ENCODE measurements at places on chromosomes 2 and 18. TPM values are rescaled to one million over a fixed set of nuclear protein-coding genes. Genes with fewer than 3 reads are reported as not detected.
A peak's percentile ranks its signal among the peaks of the same experiment; 100 is the strongest.

DNA sequence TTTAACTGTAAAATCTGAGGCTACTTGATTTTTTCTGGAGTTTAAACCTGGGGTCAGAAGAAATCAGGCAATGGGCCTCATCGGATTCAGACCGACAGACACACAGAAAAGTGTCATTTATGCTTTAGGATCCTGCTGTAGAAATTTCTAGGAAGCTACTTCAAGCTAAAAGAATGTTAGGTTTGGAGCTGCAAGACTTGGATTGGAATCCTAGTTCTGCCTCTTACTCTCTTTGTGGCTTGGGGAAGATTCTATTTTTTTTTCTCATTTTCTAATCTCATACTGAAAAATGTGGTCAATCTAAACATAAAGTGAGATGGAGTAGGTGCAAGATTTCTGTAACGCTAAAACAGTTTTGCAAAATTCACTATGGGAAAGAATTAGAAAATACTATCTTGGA is 48.8 kb upstream of the KCNE4 start:
- H3K4me1 ChIP-seq = no peaks in the 10 kb centered on the region
- no peaks in the 10 kb centered on the region for H3K36me3 ChIP-seq
- DNase-seq = no peak

- peaks cover 52% of the 10 kb centered on the region for H3K36me3 ChIP-seq
- no peak overlapping the region for H3K4me3 ChIP-seq
- DNase-seq = no peak
- peaks cover 15% of the 10 kb centered on the region for H3K4me1 ChIP-seq
- H3K27me3 ChIP-seq = no peaks in the 10 kb centered on the region
- H3K27ac ChIP-seq = no peak overlapping the region
These were observed 130.4 kb downstream of the TTC27 start for GRCh38 chr2:32758232-32758631.

GRCh38 chr2:45888167-45888566 is 236.7 kb downstream of the PRKCE start:
- DNase-seq = no peak
- H3K4me1 ChIP-seq = peaks cover 40% of the 10 kb centered on the region
- H3K27me3 ChIP-seq = no peaks in the 10 kb centered on the region
- no peak overlapping the region for H3K27ac ChIP-seq
- no peaks in the 10 kb centered on the region for H3K36me3 ChIP-seq

GRCh38 chr2:163888591-163888990 is 152.8 kb upstream of the FIGN start:
- H3K27ac ChIP-seq = no peak overlapping the region
- DNase-seq = no peak
- H3K27me3 ChIP-seq = no peaks in the 10 kb centered on the region
- no peak overlapping the region for H3K4me3 ChIP-seq

GRCh38 chr2:218863021-218863520 is 3.5 kb downstream of the WNT6 start:
- DNase-seq = no peak
- H3K4me3 ChIP-seq = no peak overlapping the region
- no peaks in the 10 kb centered on the region for H3K36me3 ChIP-seq
- H3K27me3 ChIP-seq = peaks cover 45% of the 10 kb centered on the region
- no peak overlapping the region for H3K27ac ChIP-seq

- no peaks in the 10 kb centered on the region for H3K4me1 ChIP-seq
- DNase-seq = no peak
- H3K27me3 ChIP-seq = peaks cover 6% of the 10 kb centered on the region
- no peak overlapping the region for H3K27ac ChIP-seq
- no peak overlapping the region for H3K4me3 ChIP-seq
- H3K36me3 ChIP-seq = no peaks in the 10 kb centered on the region
These were observed 101.1 kb upstream of the EPHA4 start for GRCh38 chr2:221673248-221673647.

- H3K4me3 ChIP-seq = no peak overlapping the region
- peak overlapping the region; percentile 1 for H3K27ac ChIP-seq
- DNase-seq = peak; percentile 38
- no peaks in the 10 kb centered on the region for H3K27me3 ChIP-seq
These were observed 83.9 kb downstream of the PDK1 start for GRCh38 chr2:172639823-172640222.

DNA sequence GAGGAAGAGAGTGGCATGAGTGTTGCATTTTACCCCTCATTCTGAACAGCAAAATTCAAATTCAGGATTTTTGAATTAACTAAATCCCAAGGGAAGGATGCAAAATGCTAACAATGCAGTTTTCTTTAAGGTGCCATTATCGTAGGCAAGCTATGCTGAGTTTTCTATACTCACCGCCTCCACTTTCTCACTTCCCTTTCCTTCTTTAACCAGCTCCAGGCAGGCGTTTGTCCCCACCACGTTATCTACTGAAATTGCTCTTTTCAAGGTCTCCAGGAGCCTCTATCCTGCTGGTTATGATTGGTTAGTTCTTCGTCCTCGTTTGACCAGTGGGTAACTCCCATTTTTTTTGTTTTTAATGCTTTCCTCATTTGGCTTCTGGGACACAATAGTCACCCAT is 1.8 kb upstream of the CPO start:
- no peak for DNase-seq
- H3K27ac ChIP-seq = no peak overlapping the region
- peaks cover 3% of the 10 kb centered on the region for H3K27me3 ChIP-seq
- H3K36me3 ChIP-seq = no peaks in the 10 kb centered on the region
- H3K4me1 ChIP-seq = no peaks in the 10 kb centered on the region
- no peak overlapping the region for H3K4me3 ChIP-seq

DNA sequence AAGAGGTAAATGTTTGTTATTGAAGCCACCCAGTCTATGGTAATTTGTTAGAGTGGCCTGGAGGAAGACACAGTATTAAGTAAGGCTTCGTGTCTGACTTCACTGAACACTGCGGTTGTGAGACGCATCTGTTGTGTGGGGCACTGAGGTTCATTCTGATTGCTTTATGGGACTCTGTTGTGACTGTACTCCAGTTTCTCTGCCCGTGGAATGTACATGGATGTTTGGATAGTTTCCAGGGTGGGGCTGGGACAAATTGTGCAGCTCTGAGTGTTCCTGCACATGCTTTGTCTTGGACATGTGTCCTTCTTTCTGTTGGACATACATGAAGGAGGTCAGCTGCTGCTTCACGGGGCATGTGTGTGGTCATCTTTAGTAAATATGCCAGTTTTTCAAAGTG is 58.6 kb downstream of the ODC1 start:
- peak overlapping the region; percentile 45 for H3K27ac ChIP-seq
- H3K4me1 ChIP-seq = peaks cover 71% of the 10 kb centered on the region
- H3K4me3 ChIP-seq = no peak overlapping the region
- no peaks in the 10 kb centered on the region for H3K36me3 ChIP-seq
- DNase-seq = no peak

- no peaks in the 10 kb centered on the region for H3K27me3 ChIP-seq
- peaks cover 44% of the 10 kb centered on the region for H3K4me1 ChIP-seq
- peak overlapping the region; percentile 95 for H3K27ac ChIP-seq
- peak overlapping the region; percentile 93 for H3K4me3 ChIP-seq
- peaks cover 65% of the 10 kb centered on the region for H3K36me3 ChIP-seq
These were observed 752 bp upstream of the CYTIP start for GRCh38 chr2:157444641-157445040.

- DNase-seq = no peak
- no peak overlapping the region for H3K4me3 ChIP-seq
- H3K27ac ChIP-seq = no peak overlapping the region
- H3K4me1 ChIP-seq = no peaks in the 10 kb centered on the region
- no peaks in the 10 kb centered on the region for H3K27me3 ChIP-seq
- no peaks in the 10 kb centered on the region for H3K36me3 ChIP-seq
These were observed 233.7 kb upstream of the CWC22 start for GRCh38 chr2:180240774-180241173.

GRCh38 chr2:231765496-231765929 is 15.6 kb downstream of the PDE6D start:
- DNase-seq = no peak
- H3K27ac ChIP-seq = no peak overlapping the region
- H3K27me3 ChIP-seq = no peaks in the 10 kb centered on the region
- H3K4me3 ChIP-seq = no peak overlapping the region
- H3K36me3 ChIP-seq = peaks cover 6% of the 10 kb centered on the region

- no peak overlapping the region for H3K27ac ChIP-seq
- H3K27me3 ChIP-seq = no peaks in the 10 kb centered on the region
- no peak overlapping the region for H3K4me3 ChIP-seq
- no peak for DNase-seq
- peaks cover 10% of the 10 kb centered on the region for H3K36me3 ChIP-seq
- peaks cover 6% of the 10 kb centered on the region for H3K4me1 ChIP-seq
These were observed 83.5 kb upstream of the ZFP36L2 start for GRCh38 chr2:43309935-43310334.

GRCh38 chr2:23120161-23120560 is 264.8 kb upstream of the KLHL29 start:
- no peak for DNase-seq
- H3K27ac ChIP-seq = no peak overlapping the region
- H3K4me3 ChIP-seq = no peak overlapping the region
- no peaks in the 10 kb centered on the region for H3K36me3 ChIP-seq

DNA sequence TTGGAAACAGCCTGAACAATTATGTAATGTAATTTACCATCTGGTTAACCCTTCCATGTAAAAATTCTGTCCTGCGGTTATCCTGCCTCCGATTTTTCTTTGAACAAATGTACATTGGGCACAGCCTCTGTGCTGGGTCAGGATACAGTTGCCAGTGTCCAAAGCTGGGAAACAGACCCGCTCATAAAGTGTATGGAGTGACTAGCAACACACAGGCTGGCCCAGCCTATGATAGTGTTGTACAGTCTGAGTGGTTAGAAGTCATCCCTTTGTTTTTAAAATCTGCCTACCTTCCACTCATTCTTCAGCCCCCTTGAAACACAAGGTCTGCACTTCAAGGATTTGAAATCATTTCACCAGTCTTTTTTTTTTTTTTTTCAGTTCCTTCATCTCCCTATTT is 50.1 kb downstream of the FEZ2 start:
- H3K4me1 ChIP-seq = peaks cover 13% of the 10 kb centered on the region
- no peak overlapping the region for H3K4me3 ChIP-seq
- DNase-seq = no peak
- H3K27ac ChIP-seq = no peak overlapping the region

DNA sequence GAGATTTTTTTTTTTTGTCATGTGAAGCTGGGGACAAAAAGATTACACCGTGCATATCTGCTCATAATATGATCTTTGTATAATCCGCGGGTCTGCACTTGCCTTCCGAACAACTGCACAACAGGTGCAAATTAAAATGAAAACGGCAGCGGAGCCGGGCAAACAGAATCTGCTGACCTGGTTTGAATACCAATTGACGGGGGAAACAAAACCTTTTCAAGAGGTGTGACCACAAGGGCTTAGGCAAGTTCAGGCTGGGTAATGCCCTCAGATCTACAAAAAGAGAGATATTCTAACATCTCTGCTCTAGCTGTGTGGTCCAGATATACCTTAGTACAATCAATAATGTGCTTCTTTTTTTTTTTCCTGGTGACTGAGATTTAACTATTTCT is 88.5 kb downstream of the ZEB2 start:
- no peak overlapping the region for H3K4me3 ChIP-seq
- H3K27ac ChIP-seq = no peak overlapping the region
- peaks cover 5% of the 10 kb centered on the region for H3K36me3 ChIP-seq
- DNase-seq = no peak
- peaks cover 2% of the 10 kb centered on the region for H3K4me1 ChIP-seq

GRCh38 chr2:159650574-159650973 is 34.2 kb upstream of the BAZ2B start:
- H3K36me3 ChIP-seq = peaks cover 2% of the 10 kb centered on the region
- H3K4me1 ChIP-seq = no peaks in the 10 kb centered on the region
- H3K27ac ChIP-seq = no peak overlapping the region
- H3K27me3 ChIP-seq = no peaks in the 10 kb centered on the region

DNA sequence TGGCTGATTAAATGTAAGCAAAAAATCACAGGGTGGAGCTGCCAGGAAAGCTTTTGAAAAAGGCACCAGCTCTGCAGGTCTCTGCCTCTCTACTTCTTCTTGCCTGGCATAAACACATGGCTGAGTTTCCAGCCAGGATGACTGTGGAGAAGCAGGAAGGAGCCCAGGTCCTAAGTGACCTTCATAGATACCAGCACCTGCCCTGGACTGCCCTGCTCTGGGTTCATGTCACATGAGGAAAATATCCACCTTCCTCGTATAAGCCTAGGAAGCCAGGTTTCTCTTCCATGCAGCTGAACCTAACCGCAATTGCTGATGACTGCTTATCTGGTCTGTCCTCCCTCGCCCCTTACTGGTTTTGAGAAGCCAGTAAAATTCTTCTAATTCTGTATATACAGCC is 47.8 kb upstream of the CREB1 start:
- no peak overlapping the region for H3K4me3 ChIP-seq
- no peak for DNase-seq
- peaks cover 38% of the 10 kb centered on the region for H3K4me1 ChIP-seq
- H3K27me3 ChIP-seq = no peaks in the 10 kb centered on the region
- H3K27ac ChIP-seq = peak overlapping the region; percentile 15

DNA sequence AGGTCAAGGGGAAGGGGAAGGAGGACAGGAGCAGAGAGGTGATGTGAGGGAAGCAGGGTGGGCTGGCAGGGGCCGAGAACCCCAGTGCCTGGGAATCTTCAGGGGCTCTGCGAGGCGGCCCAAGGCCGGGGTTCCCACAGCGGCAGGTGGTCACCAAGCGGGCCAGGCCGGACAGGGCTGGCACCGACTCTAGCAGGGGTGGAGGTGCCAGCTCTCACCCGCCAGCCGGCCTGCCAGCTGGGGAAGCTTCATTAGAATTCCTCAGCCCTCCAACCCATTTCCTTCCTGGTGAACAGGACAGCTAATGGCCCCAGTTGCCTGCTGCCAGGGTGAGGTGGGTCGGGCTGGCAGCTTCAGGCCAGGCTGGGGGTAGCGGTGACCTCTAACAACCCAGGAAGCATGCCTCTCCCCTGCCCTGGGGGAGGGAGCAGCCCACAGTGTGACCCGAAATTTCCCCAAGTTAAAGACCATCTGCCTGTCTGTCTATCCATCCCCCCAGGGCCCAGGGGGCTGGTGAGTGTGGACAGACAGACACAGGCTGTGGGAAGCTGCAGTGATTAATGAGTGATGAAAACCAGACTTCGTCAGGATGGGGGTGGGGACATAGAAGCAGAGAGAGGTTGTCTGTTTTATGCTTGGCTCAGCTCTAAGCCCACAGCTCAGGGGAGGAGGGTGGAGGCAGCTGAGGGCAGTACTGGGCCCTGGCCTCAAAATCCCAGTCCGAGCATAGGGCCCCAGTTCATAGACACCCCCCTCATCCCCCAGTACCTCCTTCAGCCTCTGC is 144.1 kb downstream of the ZFP36L2 start:
- peaks cover 6% of the 10 kb centered on the region for H3K4me1 ChIP-seq
- no peak for DNase-seq
- no peaks in the 10 kb centered on the region for H3K27me3 ChIP-seq
- H3K27ac ChIP-seq = no peak overlapping the region

DNA sequence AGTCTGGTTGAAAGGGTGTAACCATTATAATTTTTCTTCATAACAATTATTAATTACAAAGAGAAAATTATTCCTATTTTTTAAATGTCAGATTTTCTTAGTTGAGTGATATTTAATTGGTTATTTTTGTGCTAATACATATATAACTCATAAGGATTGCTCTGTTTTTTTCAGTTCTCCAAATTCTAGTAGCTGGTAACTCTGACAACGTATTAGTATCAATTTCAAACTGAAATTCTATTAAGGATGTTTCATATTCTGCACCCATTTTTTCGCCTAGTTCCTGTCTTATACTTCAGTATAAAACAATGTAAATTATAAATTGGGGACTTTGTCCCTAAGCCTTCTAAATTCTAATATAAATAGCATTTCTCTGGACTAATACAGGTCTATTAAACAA is 81.0 kb downstream of the R3HDM1 start:
- peaks cover 12% of the 10 kb centered on the region for H3K36me3 ChIP-seq
- H3K27me3 ChIP-seq = no peaks in the 10 kb centered on the region
- no peak overlapping the region for H3K27ac ChIP-seq
- no peak overlapping the region for H3K4me3 ChIP-seq
- no peaks in the 10 kb centered on the region for H3K4me1 ChIP-seq

The ALPI gene
- total RNA-seq = not detected

The DLX1 gene
- total RNA-seq = not detected

The TBC1D8 gene
- total RNA-seq = 3.4 TPM

The COBLL1 gene
- total RNA-seq = not detected

The BCL2L11 gene
- total RNA-seq = 18.2 TPM

The RTP5 gene
- not detected for total RNA-seq

The LYPD6B gene
- not detected for total RNA-seq

The CYP27C1 gene
- not detected for total RNA-seq

Measured in activated CD4-positive, alpha-beta T cell treated with anti-CD3 and anti-CD28 coated beads for 36 hours (primary cell).